Renal cortical epithelial cell (primary cell): ENCODE measurements at places on chromosomes 2 and 18. TPM values are rescaled to one million over a fixed set of nuclear protein-coding genes. Genes with fewer than 3 reads are reported as not detected.

- DNase-seq = no peak
These were observed 5.0 kb downstream of the ARID5A start for GRCh38 chr2:96541398-96542152.

GRCh38 chr2:219437690-219438206 is 3.1 kb downstream of the SPEG start:
- DNase-seq = no peak

GRCh38 chr2:236988690-236989624 is 96.7 kb upstream of the COPS8 start:
- DNase-seq = no peak

- DNase-seq = peak; percentile 33
These were observed 71.4 kb upstream of the MBOAT2 start for GRCh38 chr2:9074930-9075329.

DNA sequence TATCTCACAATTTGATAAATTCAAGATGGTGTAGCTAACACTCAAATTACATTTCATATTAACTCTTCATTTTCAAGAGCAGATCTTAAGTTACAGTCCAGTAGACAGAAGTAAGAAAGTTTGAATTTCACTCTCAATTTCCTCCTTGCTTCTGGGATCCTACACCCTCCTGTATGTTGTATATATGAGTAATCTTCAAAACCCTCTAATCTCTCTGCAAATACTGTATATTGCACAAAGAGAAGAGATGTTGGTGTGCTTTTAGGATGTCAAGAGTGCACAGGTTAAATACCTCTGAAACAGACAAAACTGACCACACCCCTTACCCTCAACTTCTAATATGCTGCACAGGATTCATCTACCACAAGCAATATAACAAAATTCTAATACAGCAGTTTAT is 6.7 kb downstream of the CHST9 start:
- DNase-seq = no peak

- peak; percentile 94 for DNase-seq
These were observed 506.1 kb upstream of the FAM98A start for GRCh38 chr2:34105006-34105767.

DNA sequence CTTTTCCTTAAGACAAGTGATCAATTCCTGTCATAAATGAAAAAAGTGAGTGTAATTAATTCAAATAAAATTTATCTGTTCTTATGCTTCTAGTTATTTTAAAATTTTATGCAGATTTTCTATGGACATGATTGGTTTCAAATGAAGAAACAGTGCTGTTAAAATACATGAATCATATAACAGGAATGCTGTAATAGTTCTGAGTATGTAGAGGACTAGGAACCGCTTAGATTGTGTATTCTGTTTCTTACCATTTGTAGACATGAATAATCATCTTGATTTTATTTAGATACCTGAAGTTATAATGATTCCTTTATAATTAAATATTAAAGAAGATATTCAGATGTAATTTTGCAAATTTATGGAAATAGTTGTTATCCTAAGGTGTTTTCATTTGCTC is 3.5 kb downstream of the ACTR2 start:
- DNase-seq = peak; percentile 56

- peak; percentile 85 for DNase-seq
These were observed 228.0 kb downstream of the PIK3C3 start for GRCh38 chr18:42182728-42183700.

DNA sequence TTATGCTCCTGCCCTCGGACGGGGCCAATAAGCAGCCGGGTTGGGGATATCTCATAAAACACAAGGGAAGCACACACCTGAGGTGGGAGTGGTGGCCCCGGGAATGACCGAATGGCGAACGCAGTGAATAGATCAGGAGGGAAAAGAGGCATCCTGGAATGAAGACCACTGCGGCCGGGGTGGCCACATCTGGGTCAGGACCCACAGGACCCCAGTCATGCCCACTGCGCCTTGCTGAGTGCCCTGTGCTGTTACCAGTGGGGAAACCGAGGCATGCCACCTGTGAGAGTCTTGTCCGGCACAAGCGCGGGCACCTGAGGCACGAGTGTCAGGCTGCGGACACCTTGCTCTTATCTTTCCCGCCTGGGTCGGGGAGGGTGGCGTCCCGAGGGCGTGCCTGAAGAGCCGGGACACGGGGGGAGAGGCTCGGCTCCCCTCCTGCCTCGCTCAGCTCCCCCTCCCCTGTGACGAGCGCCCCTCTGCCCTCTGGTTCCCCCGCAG is 1.6 kb downstream of the PDCD1 start:
- no peak for DNase-seq

GRCh38 chr18:370751-371608 is 103.1 kb upstream of the THOC1 start:
- no peak for DNase-seq

DNA sequence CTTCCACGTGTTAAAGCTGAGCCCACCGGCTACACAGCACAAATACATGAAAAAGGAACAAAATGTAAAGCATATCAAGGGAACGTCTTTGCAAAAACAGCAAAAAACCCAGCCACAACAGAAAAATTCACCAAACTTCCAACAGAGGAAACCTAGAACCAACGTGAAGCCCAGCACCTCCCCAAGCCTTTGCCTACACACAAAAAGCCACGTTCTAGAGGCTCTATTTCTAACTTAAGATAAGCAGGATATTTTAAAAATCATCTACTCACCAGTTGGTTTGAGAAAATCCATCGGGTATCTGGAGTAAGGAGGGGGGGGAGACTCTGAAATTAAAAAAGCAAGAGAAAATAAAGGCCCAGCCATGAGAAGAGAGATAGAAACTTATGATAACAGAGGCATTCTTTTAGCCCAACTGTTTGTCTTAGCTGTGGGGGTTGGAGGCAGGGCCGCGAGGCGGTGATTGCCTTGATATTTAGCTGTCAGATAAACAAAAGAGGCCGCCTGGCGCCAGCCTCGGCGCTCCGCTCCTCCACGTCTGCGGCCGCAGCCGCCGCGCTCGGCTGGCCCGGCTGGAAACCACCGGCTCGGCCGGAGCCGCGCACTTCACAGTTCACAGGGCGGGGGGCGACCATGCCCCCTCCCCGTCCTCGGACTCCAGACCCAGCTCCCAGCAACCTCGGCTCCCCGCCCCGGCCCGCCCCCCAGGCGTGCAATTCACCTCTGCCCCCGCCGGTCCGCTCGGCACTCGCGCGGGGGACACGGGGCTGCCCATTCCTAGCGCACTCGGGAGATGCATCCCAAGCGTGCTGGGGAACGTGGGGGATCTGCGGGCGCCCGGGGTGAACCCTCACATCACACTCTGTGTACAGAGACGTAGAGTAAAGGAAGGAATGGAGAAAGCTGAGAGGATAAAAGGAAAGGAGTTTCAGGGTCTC is 2.4 kb downstream of the SMAD7 start:
- DNase-seq = no peak

DNA sequence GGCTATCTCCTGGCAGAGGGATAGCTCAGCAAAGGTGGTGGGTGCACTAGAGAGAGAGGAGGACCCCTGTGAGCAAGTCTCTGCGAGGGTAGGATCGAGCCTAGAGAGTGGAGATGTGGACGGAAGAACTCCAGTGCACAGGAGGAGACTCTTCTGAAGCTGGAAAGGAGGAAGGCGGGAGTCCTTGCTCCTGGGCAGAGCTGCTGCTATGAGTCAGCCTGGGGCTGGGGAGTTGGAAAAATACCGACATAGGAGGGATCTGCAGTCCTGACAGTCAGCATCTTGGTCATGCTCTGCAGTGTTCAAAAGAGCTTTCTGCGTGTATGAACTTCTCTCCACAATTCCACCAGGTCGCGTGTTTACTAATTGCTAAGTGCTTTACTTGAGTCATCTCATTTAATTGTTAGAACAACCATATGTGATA is 233.8 kb downstream of the LDLRAD4 start:
- peak; percentile 10 for DNase-seq

DNA sequence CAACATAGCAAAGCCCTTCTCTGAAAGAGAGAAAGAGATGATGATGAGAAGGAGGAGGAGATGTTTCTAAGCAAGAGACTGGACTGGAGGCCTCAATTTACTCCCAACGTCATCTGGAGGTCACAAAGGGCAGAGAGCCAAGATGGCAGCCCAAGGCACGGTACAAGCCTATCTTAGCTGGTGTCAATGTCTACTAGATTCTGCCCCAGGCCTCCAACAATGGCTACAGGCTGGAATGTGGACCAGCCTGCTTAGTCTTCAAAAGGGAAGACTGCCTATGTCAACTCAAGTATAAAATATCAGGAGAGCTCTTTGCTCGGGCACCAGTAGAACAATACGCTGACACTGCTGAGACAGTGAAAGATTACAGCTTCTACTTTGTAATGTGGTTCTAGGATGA is 6.7 kb upstream of the SLC4A5 start:
- DNase-seq = no peak

DNA sequence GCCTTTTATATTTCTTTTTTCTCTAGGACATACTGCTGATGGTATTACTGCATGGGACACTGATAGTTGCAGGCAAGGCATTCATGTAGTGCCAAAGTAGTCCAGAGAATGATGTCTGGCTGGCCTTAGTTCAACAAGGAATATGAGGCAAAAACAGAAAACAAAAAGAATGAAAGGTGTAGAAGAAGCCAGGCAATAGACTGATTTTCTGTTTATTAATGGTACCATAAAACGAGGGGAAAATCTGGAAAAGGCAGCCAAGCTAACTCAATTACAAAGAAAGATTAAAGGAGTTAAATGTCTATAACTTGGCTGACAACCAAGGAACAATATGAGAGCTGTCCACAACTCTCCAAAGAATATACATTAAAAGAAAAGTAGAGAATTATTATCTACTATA is 284.9 kb downstream of the ZEB2 start:
- DNase-seq = no peak

DNA sequence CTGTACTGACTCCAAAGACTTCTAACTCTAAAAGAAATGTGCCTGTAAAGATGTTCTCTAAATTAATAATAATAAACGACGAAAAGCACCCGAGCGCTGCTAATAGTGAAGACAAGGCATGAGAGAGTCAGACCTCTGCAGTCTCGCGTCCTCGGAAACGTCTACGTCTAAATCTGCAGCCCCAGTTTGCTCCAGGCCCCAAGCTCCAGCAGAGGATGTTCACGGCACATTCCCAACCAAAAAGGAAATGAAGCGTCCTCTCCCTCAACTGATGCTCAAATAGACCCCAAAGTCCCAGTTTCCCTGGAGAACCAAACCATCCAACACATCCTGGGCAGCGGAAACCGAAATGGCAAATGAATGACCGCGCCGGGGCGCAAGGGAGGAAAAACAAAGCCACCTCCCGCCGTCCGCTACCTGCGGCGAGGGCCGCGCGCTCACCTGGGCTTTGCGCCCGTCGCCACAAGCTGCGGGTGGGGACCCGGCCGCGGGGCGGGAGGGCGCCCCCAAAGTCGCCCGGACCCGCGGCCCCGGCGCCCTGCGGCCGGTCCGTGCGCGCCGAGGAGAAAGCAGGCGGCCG is 47.1 kb upstream of the CCDC150 start:
- DNase-seq = no peak

- DNase-seq = no peak
These were observed 496.7 kb downstream of the NRXN1 start for GRCh38 chr2:50535256-50535655.

DNA sequence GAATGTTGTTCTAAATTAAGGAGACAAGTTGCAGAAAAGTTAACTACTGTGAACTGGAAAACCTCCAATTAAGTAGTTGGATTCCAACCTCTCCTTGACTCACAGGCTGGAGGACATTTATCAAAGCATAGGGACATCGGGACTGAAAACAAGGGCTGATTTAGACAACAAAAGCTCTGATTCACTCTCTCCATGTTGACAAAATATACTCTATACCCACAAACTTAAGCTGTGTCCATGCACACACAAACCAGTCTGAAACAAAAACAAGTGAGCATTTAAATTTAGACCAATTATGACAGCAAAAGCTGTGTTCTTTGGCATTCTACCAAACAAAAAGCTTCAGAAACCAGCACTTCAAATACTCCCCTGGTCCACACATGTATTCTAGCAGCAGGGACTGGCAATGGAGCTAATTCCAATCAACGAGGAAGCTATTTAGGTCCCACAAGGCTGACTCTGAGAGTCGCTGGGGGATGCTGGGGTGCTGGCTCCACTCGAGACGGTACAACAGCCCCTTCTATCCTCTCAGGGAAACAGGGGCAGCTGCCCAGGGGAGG is 71.4 kb downstream of the NXPH2 start:
- DNase-seq = peak; percentile 88

DNA sequence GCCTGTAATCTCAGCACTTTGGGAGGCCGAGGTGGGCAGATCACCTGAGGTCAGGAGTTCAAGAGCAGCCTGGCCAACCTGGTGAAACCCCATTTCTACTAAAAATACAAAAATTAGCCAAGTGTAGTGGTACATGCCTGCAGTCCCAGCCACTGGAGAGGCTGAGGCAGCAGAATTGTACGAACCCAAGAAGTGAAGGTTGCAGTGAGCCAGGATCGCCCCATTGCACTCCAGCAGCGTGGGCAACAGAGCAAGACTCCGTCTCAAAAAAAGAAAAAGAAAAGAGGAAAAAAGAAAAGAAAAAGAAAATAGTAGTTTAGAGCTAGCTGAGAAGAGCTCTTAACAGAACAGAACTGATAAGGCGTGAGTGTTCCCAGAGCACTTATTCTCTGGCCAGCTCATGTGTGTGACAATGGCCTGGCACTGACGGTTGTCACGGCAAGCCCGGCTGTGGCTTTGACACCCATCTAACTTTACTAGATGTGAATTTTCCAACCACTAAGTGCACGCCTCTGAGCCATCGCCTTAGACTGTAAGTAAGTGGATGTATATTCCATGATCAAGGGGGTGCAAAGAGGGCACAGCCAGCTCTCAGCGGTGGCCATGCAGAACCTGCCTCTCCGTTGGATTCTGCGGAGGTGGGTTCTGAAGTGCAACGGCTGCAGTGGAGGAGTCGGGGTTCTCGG is 80.0 kb downstream of the ZNF516 start:
- DNase-seq = no peak

- no peak for DNase-seq
These were observed 24.4 kb upstream of the ERMN start for GRCh38 chr2:157349949-157350515.

DNA sequence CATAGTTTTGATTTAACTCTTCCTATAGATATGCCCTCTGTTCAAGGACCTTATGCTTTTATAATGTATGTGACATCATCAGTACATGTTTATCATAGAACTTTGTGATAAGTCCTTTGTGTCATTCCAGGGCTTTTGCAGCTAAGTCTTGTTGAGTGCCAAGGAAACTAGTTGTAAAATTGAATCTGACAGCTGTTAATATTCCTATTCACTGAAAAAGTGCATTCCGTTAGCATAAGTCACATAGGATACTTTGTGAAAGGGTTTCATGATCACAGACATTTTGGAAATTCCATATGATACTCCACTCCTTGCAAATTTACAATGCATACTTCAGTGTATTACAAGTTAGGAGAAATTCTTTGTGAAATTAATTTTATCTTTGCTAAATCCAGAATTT is 503.4 kb downstream of the CCDC85A start:
- no peak for DNase-seq

The TBR1 gene
- total RNA-seq = under 0.01 TPM in 1 of 2 replicates, not detected in the other

The CFAP65 gene
- total RNA-seq = 0.65 TPM in 1 of 2 replicates, not detected in the other

The SERPINB4 gene
- 0.17 and 0.35 TPM in 2 replicates for total RNA-seq

The POTEE gene
- total RNA-seq = not detected in 2 replicates

The MLPH gene
- total RNA-seq = 17.7 and 24.6 TPM in 2 replicates

The FBXO15 gene
- 1.7 and 3.4 TPM in 2 replicates for total RNA-seq

The CYS1 gene
- total RNA-seq = 34.2 and 223 TPM in 2 replicates
